ENCODE measurements at places on chromosomes 2 and 18.

- DNase-seq = no peak
Measured at GRCh38 chr2:240595381-240596079, 9.0 kb downstream of the CAPN10 start.

- DNase-seq = no peak
Measured at GRCh38 chr2:74886251-74886650, 52.3 kb downstream of the HK2 start.

DNA sequence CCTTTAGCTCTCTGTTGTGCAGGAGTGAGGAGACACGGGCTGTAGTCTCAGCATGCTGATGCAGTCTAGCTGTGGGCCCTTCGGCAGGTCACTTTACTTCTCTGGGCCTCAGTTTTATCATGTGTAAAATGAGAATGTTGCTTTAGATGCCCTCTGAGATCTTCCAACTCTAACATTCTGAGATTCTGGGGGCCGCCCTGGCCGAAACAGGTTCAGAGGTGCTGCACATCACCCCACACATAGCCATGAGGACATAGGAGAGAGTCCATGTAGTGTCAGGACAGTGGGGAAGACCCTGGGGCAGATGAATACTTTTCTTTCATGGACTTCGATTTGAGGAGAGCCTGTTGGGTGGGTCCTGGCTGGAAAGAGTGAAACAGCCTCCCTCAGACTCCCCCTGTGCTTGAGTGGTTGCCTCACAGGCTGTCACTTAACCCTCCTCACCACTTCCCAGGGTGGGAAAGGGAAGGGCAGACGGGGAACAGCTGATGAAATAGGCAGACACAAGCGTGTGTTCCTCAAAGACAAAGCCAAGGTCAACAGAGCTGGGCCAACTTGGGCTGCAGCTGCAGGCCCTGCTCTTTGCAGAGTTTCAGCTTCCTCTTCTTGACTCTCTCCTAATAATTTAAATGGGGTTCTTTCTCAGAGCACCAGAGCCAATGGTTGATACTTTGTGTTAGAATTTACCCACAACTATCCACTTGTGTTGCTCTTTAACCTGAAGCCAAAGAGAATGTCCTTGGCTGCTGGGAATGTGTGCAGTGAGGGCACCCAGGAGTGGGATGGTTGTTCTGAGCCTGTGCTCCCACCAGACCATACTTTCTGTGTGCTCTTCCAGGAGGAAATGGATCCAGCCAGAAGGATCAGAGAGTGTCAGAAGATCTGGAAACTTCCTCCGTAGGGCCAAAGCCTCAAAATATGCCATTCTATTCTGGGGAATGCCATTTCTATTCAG is 14.7 kb upstream of the MRPL33 start:
- DNase-seq = no peak

GRCh38 chr2:70686577-70687460 is 81.2 kb downstream of the ADD2 start:
- no peak for DNase-seq

- DNase-seq = no peak
Measured at GRCh38 chr2:66111706-66112105, 323.2 kb upstream of the MEIS1 start.

DNA sequence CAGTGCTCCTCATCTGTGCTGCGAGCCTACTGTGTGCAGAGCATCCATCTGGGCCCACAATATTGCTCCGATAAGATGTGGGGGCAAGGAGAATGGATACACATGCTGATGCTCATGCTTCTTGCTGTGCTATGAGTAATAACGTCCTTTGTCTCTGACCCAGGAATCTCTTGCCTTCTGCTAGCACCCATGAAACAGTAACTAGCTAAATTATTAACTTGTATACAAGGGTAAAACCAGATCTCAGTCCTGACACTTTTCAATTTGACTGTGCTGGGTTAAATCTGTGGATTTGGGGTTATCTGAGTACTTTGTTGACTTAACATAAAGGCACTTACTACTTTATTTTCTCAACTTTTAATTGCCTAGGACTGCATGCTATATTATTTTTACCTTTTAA is 357.6 kb downstream of the SLC4A3 start:
- no peak for DNase-seq

DNA sequence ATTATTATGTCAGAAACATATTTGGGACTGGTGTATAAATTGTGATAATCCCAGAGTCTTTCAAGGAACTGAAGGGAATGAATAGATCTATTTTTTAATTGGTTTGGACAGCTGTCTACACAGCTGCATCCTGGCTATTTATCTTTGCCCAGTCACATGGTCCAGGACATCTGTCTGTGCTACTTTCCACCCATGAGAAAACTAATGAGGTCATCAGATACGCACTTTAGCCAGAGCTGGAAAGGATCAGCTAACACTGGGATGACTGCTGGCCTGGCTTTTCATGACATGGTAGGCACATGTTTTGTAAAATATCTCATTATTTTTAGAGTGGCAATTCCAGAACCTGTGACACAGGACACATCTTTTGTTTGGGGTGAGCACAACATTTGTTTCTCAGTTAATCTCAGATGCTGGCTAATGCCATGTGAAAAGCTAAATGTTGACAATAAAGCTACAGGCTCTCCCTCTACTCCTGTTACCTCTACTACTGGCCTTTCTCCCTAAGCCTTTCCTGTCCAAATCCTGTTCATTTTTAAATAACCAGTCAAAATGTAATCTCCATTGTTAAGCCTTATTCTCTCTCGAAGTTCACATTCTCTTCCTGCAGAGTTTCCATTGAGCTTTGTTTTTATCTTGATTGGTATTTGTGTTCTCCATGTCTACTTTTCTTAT is 500.7 kb downstream of the RIT2 start:
- DNase-seq = no peak

DNA sequence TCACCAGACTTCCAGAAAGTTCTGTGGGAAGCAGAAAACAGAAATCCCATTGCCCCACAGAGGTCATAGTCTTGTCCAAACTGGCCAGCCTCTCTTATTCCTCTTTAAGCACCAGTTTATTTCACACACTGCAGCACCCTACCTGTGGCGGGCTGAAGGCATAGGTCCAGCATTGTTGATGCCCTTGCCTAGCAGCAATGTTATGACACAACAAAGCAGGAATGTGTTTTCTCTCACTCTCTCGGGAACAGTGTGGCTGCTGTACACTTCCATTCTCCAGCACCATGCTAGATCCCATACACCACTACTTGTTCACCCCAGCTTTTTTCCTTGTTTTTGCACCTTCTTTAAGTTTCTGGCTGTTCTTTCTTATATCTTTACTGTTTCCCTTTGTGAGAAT is 181.6 kb downstream of the DNAH6 start:
- DNase-seq = no peak

DNA sequence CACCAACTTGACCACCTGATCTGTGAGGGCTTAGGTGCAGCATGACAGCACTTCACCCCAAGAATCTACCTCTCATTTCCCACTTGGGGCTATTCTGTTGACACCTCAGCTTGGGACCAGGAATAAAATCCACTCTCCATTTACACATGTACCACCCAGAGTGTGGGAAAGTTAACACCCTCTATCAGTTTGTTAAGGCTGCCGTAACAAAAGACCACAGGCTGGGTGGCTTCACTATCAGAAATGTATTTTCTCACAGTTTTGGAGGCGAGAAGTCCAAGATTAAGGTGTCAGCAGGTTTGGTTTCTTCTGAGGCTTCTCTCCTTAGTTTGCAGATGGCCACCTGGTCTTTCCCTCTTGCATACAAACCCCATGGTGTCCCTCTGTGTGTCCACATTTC is 277.7 kb upstream of the ERBB4 start:
- DNase-seq = no peak

- no peak for DNase-seq
Measured at GRCh38 chr18:11412811-11413210, 196.6 kb upstream of the SLC35G4 start.

- no peak for DNase-seq
Measured at GRCh38 chr2:218798767-218799504, 17.0 kb downstream of the CYP27A1 start.

- DNase-seq = no peak
Measured at GRCh38 chr2:39778775-39779340, at the start of gene THUMPD2. TSS of gene THUMPD2 (minus strand) at chr2:39779258. CDS start at chr2:39779239, 19 bp downstream.

- no peak for DNase-seq
Measured at GRCh38 chr2:20470211-20470610, 23.3 kb downstream of the RHOB start.
